Activated T-cell treated with anti-CD3 and anti-CD28 coated beads for 48 hours (primary cell): ENCODE measurements at places on chromosomes 7 and 10.

- DNase-seq = no peak
Measured at GRCh38 chr7:138158739-138159528, 82.7 kb downstream of the AKR1D1 start.

DNA sequence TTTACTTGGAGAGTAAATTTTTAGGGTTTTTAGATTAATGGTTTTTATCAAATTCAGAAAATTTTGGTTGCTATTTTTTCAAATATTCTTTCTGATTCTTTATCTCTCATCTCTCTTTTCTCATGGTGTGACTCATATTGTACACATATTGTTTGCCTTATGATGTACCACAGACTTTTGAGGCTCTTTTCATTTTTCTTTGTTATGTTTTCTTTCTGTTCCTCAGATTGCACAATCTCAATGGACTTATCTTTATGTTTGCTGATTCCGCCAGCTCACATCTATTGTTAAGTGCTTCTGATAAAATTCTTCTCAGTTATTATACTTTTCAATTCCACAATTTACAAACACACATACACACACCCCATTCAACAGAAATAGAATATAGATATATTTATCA lies 168.2 kb upstream of the IGFBP3 start:
- no peak for DNase-seq

GRCh38 chr7:4051696-4052095 lies 630.4 kb upstream of the FOXK1 start:
- no peak for DNase-seq

GRCh38 chr10:2935647-2936386 lies 131.5 kb upstream of the PFKP start:
- DNase-seq = no peak

DNA sequence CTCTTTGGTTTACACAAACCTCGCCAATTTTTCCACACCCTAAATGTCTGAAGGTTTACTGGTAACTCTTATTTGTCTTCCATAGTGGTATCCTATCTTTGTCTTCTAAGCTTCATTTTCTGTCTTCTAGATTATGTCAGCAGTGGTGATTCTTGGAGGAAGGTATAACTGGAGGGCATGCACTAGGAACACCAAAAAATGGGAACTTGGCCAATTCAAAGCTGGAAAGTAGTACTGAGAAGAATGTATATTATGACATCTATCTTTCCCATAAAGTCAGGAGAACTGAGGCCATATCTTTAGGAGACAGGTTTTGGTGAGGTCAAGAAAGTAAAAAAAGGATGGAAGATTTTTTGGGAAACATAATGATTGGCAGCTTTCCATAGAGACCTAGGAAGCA lies 113.3 kb downstream of the CPEB3 start:
- no peak for DNase-seq

DNA sequence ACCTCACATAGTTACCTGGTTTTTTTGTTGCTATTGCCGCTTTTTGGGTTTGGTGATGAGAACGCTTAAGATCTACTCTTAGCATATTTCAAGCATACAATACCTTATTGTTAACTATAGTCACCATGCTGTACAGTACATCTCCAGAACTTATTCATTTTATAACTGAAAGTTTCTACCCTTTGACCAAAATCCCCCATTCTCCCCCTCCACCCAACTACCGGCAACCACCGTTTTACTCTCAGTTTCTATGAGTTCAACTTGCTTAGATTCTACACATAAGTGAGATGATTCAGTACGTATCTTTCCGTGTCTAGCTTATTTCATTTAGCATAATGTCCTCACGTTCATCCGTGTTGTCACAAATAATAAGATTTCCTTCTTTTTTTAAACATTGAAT lies 86.7 kb upstream of the IL6 start:
- DNase-seq = peak; percentile 14

DNA sequence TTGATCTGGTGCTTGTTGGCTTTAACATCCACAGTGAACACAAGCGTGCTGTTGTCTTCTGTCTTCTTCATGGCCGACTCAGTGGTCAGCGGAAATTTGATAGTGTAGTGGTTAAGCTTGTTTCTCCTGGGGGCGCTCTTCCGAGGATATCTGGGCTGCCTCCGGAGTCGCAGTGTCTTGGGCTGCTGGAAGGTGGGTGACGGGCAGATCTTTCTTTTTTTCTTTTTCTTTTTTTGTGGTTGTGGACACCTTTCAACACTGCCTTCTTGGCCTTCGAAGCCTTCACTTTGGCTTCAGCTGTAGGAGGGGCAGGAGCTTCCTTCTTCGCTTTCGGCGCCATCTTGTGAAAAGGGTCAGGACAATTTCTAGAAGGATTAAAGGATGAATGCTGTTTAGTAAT lies 23.8 kb upstream of the RPA3 start:
- DNase-seq = no peak

GRCh38 chr7:13988731-13989125 lies 738 bp downstream of the ETV1 start:
- no peak for DNase-seq

GRCh38 chr7:25739143-25739542 lies 412.9 kb upstream of the NFE2L3 start:
- DNase-seq = no peak

DNA sequence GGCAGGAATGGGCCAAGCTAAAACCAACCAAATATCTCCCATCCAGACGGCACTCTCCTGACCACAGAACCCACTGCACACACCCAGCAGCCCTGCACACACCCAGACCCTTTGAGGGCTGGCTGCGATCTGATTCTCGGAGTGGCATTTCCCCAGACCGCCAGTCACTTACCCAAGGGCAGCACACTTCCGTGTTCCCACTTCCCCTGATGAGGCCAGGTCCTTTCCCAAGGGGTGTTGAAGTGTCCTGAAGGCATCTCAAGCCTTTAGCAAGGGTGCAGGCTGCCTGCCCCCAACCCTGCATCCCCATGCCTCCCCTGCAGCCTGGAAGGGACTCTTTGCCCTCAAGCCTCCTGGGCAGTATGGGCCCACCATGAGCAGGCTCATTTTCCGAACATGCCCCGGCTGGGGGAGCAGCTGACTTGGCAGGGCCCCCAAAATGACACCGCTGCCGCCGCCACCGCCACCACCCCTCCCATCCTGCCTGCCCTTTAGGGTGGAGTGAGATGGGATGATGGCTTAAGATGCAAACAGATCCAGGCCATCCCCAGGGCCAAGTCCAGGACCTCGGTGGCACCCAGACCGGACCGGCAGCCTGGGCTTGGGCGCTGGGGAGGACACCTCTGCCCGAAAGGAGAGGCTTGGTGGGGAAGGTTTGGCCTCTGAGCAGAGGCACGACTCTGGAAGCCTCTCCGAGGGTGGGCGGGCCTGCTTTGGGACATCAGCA lies 159.8 kb downstream of the NRF1 start:
- no peak for DNase-seq

- no peak for DNase-seq
Measured at GRCh38 chr10:15603446-15604011, 116.2 kb downstream of the ITGA8 start.

GRCh38 chr7:66837007-66837406 lies 84.0 kb upstream of the TMEM248 start:
- peak; percentile 60 for DNase-seq
